Activated T-helper 1 cell treated with anti-CD3 and anti-CD28 coated beads, Interleukin-12 subunit alpha, Interleukin-12 subunit beta, Interleukin-2, Interleukin-4 antibody, amounts not matched to agents 30 ng/mL and 10 ng/mL and 1 ng/mL, durations not matched to agents 14 hours and 24 hours and 36 hours (primary cell): ENCODE measurements at places on chromosomes 5 and 9.

- DNase-seq: no peak
These were observed 65.1 kb downstream of the PLPPR1 start for GRCh38 chr9:101093620-101094019.

DNA sequence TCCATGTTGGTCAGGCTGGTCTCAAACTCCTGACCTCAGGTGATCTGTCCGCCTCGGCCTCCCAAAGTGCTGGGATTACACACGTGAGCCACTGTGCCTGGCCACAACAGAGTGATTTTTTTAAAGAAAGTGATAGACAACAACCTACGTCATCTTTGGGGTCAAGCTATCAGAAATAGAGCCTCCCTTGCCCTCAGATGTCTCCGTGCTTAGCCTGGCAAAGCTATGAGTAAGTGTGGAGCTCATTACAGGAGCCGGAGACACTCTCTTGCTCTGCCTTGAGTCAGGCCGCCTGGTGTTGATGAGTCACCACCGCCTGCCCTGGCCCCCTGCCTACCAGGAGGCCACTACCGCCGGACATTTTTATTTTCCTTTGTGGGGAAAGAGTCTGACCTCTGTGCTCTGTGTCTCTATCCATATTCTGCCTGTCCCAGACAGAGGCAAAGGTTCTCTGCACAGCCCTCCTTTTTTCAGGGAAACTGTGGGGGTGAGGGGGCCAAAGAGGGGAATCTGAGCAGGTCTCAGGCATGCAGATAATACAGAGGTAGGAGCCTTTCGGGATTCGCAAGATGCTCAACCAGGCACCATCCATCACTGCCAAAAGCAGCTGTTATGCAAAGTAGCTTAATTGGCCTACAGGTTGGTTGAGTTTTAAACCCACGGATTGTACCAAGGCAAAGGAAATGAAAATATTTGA, 123.7 kb upstream of the CPEB4 start:
- DNase-seq: no peak

- no peak for DNase-seq
These were observed 10.6 kb downstream of the MYOZ3 start for GRCh38 chr5:150671509-150672236.

- DNase-seq: no peak
These were observed 90.1 kb downstream of the GOLPH3 start for GRCh38 chr5:32083981-32084430.

DNA sequence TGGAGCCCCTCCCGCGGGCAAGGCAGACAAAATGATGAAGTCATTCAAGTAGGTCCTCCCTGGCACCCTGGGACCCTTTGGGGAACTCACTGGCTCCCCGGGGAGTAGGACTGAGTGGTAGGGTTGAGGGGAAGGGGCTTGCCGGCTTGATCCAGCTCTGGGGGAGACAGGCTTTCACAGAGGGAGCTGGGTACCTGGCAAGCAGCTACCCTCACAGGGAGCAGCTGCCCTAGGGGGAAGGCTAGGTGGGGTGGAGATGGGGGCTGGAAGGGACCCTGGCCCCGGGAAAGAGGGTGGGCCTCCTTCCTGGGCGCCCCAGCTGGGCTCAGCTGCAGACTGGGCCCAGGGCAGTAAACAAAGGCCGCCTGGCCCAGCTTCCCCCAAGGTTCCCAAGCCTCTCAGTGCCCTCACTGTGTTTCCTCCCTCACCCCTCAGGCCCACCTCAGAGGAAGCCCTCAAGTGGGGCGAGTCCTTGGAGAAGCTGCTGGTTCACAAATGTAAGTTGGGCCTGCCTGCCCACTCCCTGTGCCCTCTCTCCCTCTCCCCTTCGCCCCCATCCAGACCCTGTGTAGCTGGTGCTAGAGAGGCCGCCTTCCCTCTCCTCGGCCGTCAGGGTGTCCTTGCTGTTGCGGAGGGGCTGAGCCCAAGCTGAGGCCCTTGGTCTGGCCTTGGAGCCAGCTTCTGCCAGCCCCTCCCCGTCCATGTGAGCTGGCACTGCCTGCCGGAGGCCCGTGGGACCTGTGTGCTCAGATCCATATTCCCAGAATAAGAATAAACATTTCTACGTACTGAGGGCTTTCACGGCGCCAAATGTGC, 131.2 kb downstream of the RGS3 start:
- DNase-seq: no peak

GRCh38 chr5:133531178-133531577, 81.2 kb downstream of the FSTL4 start:
- DNase-seq: no peak

DNA sequence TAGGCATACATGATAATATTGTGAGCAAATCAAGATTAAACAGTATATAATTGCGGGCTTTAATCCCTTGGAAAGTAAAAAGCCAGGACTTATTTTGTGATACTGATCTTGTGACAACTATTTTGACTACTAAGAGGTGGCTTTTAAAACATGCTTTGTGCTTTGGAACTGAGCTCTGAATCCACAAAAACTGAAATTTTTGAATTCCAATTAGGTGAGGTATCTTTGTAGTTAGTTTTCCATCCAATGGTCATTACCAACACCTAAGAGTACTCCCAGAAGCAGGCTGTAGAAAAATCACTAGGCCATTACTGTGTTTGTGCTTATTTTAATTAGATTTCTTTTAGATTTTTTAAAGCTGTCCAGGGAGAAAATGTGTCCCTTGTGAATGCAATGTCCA, 559.5 kb upstream of the WWC1 start:
- no peak for DNase-seq
